Inflammatory macrophage treated with lipopolysaccharide for 1 hour (primary cell): ENCODE measurements at places on chromosomes 16 and 17.
A peak's percentile ranks its signal among the peaks of the same experiment; 100 is the strongest.

DNA sequence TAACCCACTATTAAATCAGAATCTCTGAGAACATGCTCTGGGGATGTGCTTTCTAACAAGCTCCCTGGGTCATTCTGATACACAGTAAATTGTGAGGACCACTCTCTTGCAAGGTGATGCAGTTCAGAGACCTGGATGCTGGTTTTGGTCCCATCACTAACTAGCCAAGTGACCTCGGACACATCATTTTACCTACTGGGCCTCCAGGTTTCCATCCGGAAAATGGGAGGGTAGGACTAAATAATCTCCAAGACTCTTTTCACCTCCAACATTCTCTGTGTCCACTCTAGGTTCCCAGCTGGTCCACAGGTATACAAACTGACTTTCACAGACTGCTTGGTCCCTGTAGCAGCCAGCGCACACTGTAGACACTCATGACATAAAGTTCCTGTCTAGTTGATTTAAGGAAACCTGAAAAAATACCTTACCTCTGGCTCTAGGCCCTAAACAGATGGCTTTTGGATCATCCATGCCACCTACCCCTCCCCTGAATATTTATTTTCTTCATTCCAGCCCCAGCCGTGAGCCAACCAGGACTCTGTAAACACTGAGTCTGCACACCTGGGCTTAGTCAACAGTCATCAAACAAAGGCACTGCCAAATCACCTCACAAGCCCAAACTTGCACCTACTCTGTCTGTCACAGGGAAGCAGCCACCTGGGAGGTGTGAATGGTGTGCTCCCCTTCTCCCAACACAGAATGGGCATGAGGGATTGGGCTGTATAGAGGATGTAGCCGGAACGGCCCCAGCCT is 51.3 kb upstream of the MRPS23 start:
- DNase-seq: no peak

- no peak for DNase-seq
These were observed 158.6 kb upstream of the ZNF267 start for GRCh38 chr16:31714903-31715504.

DNA sequence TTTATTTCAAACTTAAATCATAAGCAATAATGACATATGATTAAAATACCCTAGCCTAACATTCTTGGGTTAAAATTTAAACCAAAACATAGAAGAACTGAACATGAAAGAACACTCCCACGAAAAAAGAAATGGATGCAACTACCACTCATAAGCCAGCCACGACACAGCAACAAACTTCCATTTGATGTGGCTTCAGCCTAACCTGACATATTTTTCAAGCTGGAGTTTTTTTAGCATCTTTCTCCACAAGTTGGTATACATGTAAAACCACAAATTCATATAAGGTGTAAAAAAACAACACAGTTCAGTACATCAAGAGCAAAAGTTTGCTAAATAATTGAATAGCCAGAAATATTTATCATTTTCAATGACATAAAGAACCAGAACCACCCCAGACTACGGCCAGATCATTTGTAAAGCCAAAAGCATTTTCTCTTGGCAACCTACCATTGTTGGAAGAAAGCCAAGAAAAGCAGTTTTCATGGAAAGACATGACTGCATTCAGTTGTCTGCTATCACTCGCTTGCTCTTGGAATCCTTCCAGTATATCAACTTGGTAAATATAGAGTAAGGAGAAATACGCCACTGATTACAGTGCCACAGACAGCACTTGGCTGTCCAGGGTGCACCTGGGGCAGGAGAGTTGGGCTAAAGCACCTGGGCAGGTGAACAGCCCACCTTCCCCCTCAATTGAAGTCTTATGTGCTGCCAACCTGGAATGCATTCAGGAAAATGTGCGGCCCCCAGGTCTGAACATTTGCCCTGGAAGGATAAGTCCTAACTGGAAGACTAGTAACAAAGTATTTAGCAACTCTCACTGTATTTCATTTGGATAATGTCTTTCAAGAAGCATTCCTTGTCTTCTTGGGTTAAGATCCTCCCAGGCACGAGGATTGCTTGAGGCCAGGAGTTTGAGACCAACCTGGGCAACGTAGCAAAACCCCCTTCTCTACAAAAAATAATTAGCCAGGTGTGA is 60.5 kb downstream of the CREBBP start:
- no peak for DNase-seq

GRCh38 chr16:56258508-56259424 is 67.5 kb downstream of the GNAO1 start:
- no peak for DNase-seq

DNA sequence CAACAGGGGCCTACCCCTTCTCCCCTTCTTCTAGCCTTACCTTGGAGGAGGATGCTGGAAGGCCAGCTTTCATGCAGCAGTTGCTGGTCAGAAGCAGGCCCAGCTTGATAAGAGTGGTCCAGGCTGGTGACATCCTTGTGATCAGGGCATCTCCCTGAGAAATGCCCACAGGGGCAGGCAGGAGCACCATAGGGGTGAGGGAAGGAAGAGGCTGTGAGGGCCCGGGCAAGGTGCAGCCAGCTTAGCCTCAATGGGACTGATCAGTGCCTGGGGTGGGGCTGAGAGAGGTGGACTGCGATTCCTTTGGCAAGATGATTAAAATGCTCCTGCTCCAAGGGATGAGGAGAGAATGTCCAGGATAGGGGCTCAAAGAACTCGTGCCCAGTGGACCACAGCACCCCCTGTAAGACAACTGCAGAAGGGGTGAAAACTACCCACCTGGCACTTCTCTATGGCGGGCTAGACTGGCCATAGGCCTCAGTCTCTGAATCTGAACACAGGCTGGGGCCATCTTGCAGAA is 9.5 kb upstream of the GALK1 start:
- no peak for DNase-seq

- DNase-seq: no peak
These were observed 13.0 kb upstream of the SALL1 start for GRCh38 chr16:51163894-51164566.

GRCh38 chr16:50152351-50152806 is 727 bp upstream of the TENT4B start:
- DNase-seq: no peak

DNA sequence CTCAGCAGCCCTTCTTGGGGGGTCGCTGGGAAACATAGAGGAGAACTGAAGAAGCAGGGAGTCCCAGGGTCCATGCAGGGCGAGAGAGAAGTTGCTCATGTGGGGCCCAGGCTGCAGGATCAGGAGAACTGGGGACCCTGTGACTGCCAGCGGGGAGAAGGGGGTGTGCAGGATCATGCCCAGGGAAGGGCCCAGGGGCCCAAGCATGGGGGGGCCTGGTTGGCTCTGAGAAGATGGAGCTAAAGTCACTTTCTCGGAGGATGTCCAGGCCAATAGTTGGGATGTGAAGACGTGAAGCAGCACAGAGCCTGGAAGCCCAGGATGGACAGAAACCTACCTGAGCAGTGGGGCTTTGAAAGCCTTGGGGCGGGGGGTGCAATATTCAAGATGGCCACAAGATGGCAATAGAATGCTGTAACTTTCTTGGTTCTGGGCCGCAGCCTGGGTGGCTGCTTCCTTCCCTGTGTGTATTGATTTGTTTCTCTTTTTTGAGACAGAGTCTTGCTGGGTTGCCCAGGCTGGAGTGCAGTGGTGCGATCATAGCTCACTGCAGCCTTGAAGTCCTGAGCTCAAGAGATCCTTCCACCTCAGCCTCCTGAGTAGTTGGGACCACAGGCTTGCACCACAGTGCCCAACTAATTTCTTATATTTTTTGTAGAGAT is 3.4 kb downstream of the STH start:
- peak; percentile 91 for DNase-seq

DNA sequence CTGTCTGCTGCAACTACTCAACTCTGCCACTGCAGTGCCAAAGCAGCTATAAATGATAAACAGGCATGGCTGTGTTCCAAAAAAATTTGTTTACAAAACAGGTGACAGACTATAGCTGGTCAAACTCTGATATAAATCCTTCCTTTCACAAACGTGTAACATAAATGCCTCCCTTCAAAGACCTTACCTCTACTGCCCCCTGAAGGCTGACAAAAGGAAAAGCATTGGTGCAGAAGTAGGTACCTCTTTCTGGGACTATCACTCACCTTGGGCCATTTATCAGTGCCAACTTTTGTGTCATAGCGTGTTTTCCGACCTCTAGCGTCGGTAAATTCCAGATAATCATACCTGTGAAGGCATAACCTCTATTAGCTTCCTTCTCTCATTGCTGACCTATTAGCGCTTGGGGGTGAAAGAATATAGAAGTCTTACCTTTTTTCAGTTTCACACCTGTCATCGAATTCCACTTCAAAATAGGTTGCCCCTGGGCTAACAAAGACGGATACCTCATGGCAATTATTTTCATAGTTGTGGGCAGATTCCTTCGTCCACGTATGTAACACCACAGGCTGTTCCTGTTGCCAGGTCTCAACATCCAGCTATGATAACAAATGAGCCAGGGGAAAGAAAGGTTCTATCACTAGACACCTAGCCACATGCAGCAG is 67.9 kb downstream of the ZZEF1 start:
- peak; percentile 29 for DNase-seq

DNA sequence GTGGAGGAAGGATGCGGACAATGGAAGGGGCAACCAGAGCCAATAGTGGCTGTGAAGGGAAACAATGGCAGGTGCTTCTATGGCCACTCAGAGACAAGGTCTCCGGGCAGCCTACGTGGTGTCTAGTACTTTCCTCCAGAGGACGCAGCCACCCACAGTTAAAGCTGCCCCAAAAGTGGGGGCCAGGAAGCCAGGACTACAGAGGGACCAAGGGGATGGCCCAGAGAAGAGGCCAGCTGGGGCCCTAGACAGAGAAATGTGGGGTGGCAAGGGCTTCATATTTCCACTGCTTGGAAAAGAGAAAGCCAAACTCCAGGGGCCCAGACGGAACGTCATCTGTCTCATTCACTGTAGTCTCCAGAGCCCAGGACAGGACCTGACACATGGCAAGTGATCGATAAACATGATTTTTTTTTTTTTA is 837 bp upstream of the PER1 start:
- DNase-seq: no peak

DNA sequence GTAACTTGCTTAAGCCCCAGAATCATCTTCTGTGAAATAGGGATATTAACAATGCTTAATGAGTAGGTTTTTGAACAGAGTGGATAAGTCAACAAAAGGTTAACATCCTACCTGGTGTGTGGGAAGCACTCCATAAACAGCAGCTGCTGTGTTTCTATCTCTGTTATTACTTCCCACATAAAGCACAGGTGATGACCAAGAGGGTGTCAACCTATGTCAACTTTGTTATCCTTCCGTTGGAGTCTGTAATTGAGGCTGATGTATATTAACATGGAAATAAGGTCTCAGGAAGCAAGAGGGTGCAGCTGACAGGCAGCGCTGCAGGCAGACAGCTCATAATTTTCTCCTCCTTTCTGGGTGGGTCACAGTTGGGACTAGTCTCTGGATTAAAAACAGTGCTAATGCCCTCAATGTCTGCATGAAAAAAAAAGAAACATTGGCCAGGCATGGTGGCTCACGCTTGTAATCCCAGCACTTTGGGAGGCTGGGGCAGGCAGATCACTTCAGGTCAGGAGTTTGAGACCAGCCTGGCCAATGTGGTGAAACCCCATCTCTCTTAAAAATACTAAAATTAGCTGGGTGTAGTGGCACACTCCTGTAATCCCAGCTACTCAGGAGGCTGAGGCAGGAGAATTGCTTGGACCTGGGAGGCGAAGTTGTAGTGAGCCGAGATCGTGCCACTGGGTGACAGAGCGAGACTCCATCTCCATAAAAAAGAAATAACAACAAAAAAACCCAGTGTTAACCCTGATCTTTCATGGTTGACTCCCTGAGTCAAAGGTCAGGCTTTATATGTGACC is 269.6 kb downstream of the SNX29 start:
- DNase-seq: no peak

DNA sequence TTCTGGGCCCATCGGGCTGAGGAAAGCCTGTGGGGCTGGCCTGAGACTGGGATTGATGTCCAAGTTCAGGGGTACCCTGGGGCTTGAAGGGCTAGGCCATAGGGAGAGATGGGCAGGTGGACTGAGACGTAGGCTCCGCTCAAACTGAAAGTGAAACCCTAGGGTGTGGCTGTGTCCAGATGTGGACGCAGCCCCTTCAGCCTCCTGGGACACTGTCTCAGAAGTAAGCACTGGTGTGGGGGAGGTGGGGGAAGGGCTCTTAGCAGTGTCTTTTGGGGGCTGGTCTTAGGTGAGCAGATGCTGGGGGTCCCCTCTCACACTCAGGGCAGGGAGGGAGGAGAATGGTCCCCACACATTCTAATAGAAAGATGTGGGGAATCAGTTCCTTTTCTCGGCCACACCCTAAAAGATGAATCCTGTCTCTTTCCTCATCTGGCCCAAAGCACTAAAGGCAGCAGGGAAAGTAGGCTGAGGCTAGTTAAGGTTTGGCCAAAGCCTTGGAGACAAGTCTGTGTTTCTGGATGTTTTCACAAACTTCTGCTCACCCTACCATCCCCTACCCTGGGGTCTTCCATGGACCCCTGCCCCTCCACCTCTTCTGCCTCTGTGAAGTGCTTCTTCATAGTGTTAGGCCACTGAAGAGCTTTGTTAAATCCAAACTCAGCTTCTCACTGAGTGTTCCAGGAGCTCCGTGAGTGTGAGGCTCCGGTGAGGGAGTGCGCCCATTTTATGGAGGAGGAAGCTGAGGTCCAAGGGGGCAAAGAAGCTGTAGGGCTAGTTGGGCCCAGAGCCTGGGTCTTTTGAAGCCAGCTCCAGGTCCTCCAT is 5.6 kb downstream of the FMNL1 start:
- peak; percentile 71 for DNase-seq

DNA sequence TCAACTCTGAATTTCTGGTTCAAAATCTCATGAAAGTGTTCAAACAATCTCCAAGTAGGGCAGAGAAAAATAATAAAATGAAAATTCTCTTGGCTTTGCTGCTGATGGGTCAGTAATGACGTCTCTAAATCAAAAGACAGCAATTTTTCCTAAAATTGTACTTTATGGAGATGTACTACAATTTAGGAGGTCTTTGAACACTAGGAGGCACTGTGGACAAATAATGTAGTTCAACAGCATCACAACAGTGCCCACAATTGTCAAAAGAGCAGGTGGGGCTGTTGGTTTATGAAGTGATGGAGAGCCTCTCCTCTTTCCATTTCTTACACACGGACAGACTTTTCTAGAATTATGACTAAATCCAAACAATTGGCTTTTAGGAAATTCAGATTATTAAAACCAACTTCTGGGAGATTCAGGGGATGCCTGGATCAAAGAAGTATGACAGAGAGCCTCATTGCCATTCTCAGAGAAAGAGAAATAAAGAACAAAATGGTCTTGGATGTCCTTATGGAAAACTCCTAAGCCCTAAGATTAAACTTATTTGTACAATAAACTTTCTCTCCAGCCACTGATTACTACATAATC is 23.8 kb downstream of the EZH1 start:
- DNase-seq: peak; percentile 90

DNA sequence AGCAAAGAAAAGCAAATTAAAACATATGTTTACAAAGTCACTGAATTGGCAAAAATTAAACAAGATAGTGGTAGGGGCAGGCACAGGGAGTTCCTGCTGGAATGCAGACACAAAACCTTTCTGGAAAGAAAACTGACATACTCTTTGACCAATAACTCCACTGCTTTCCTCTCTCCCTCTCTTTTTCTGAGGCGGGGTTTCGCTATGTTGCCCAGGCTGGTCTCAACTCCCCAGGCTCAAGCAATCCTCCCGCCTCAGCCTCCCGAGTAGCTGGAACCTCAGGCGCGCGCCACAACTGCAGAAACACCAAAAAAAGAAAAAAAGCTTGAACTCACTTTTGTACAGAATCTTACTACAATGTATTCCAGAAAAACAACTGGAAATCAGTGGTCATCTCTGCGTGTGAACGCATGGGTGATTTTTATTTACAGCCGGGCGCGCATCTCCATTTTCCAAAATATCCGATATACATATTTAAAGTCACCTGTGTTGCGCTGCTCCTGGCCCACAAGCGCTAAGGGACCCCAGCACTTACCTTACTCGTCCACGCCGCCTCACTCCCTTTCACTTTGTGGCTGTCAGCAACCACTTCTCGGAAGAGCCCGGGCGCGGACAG is 480 bp downstream of the TXNL4B start:
- DNase-seq: peak; percentile 32
